ENCODE measurements at places on chromosomes 5 and 9.

- no peak for DNase-seq
Observed at GRCh38 chr9:137448602-137448962, 7.4 kb upstream of the ENTPD8 start.

- DNase-seq = peak; percentile 77
Observed at GRCh38 chr5:96876292-96876850, at the start of gene ERAP2. ERAP2 (plus strand) TSS chr5:96876500; CDS start chr5:96879686, 3,186 bp downstream.

- peak; percentile 75 for DNase-seq
Observed at GRCh38 chr5:177133096-177133852, at the start of gene NSD1. NSD1 (plus strand) TSS chr5:177133773; CDS start chr5:177135104, 1,331 bp downstream.

DNA sequence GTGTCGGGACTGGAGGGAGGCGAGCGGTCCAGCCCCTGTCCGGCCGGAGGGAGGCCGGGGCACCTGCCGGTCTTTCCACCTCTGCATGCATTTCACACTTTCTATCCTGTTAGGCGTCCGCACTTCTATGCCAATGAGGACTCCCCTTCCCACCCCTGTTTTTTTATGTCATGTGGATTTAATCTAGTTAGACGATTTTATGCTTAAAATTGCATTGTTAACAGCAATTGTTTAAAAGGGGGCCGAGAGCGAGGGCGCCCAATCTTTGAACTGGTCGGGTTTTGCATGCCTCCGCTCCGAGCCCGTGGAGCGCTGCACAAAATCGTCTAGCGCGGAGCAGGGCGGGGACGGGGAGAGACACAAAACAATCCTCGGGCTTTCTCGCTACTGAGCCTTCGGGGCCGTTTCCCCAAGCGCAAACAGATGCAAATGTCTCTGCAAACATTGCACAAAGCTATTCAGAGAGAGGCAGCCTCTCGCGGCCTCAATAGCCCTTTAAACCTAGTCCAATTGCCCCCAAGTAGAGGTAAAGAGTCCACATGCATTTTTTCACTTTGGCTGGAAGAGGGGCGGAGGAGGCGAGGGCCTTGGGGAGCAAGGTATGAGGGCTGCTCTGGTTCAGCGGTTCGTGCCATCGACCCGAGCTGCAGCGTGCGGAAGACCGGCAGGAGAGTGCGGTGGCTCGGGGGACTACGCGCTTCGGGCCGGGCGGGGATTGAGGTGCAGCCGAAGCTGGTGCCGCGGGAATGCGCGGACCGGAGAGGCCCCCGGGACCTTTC lies 37.5 kb upstream of the TIFAB start:
- no peak for DNase-seq

DNA sequence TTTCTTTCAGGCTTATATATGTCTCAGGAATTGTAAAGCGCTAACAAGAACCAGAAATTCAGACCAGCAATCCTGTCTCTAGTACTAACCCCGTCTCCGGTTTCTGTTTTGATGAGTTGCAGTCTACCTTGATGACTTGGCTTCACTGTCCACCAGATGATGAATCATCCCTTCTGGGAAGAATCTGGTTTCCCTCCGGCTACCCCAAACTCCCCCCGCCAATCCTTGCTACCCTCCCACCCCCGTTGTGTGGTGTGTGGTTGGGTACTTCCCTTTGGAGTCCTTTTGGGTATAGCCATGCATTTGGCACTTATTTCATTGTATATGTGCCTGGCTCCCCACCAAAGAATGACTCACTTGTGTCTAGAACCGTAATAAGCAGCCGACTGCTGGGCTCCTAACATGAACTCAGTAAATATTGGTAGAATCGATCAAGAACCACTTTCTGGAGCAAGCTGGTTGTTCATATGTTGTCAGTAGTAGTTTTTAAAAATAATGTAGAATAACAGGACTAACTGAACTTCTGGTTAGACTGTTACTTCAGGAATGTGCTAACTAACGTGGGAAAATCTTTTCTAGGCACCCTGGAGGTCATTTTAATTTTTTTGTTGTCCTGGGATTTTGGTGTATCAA lies 8.3 kb upstream of the TGFBI start:
- DNase-seq = peak; percentile 93

DNA sequence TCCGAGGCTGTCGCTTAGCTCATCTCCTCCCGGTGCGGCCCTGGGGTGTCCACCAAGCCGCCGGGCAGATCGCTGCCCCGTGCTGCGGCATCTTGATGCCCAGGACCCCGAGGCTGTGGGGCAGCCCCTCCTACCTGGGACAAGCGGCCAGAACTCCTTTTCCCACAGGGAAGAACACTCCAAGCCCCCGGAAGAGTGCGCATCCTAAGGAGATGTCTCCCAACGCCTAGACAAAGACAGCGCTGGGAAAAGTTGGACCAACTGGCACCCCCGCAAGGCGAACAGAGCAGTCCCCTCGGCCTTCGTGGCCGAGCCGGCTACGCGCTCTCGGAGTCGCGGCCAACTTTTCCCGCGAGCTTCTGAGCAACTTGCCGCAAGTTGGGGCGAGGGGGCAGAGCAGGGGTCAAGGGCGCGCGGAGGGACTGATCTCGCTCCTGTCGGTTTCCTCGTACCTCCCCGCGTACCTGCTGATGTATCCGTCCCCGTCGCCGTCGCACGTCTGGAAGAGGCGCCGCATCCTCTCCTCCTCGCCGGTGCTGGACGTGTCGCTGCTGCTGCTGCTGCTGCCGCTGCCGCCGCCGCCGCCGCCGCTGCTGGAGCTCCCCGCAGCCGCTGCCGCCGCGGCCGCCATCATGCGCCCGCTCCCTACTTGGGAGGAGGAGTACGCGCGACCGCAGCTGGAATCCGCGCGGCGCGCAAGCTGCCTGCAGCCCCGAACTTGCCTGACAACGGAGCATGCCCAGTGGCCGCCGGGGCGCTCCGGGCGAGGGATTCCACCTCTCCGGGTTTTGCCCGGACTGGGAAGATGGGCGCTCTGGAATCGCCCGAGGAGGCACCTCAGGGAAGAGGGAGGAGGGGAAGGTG lies at the start of gene MCC:
Gene MCC, minus strand, starts transcription at position 673 of the 864 bp plus-strand sequence.
- DNase-seq = peak; percentile 89

- DNase-seq = no peak
Observed at GRCh38 chr9:131891598-131891997, 151.7 kb upstream of the RAPGEF1 start.

DNA sequence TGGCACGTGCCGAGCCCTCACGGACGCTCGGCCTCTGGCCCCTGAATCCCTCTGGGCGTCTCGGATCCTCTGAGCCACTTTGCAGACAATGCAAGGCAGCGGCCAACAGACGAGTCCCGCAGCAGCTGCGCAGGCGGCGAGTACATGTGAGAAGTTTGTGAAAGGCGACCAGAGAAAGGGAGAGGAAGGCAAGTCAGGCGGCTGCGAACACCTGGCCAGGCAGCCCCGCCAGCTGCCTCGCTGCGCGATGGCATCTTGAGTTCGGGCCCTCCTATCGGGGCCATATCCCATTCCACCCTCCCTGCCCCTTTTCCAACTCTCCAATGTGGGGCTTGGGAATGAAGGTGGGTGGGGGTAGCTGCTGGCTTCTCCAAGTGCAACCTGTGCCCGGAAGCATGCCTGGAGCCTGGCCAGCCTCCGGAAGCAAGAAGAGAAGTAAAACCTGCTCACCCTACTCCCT lies 4.5 kb upstream of the POU4F3 start:
- no peak for DNase-seq

DNA sequence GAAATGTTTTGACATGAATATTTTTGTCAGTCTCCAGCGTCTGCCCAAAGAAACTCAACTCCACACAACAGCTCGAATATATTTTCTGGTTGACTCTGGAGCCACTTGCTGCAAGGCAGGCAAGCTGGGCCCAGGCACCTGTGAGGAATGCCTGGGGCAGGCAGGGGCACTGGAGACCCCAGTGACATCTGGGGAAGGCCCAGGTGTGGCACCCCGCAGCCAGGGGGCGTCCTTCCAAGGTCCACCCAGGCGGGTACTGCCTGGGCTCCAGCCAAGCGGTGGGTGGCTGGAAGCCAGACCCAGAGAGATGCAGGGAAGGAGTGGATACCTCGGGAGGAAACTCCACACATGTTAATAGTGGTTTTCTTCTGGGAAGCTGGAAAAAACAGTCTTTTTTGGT lies 125.9 kb downstream of the PHF2 start:
- no peak for DNase-seq

DNA sequence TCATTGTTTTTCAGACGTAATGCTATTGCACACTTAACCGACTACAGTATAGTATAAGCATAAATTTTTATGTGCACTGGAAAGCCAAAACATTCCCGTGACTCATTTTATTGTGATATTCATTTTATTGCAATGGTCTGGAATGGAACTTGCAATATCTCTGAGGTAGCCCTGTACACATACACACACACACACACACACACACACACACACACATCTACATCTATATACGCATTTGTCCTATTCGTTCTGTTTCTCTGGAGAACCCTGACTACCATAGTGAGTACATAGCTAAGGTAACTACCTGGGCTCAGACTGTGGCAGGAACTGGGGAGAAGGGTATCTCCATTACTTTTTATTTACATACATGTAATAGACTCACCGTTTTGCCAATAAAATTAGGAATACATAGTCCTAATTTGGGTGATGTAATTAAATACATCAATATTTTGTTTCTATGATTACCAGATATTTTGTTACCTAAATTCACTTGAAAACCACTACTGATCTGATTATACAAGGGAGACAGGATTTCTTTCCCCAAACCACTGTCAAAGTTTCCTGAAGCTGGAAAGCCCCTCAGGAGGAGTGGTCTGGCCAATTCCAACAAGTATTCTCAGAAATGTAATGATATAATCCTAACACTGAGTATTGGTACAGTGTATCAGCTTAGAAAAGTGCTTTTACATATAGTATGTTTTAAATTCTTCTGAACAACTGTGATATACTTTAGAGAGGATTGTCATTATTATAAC lies 74.0 kb upstream of the PLPP1 start:
- no peak for DNase-seq

GRCh38 chr5:99102073-99102697 lies 173.4 kb upstream of the CHD1 start:
- DNase-seq = no peak

DNA sequence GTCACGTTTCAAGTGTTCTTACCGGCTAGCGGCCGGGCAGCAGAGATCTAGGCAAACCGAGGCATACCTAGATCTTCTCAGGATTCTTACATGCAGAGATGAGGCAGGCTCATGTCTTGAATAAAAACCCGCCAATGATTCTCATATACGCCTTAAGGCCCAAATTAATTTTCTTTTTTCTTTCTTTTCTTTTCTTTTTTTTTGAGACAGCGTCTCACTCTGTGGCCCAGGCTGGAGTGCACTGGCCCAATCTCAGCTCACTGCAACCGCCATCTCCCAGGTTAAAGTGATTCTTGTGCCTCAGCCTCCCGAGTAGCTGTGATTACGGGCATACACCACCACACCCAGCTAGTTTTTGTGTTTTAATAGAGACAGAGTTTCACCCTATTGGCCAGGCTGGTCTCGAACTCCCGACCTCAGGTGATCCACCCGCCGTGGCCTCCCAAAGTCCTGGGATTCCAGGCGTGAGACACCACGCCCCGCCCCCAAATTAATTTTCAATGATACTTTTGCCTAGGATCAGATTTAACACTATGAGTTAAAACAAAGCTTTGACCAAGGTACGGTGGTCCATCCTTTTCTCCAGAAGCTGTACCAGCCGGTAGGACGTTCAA lies 1.5 kb downstream of the C9orf40 start:
- DNase-seq = no peak

- DNase-seq = no peak
Observed at GRCh38 chr9:127180457-127181314, 58.3 kb upstream of the ANGPTL2 start.

DNA sequence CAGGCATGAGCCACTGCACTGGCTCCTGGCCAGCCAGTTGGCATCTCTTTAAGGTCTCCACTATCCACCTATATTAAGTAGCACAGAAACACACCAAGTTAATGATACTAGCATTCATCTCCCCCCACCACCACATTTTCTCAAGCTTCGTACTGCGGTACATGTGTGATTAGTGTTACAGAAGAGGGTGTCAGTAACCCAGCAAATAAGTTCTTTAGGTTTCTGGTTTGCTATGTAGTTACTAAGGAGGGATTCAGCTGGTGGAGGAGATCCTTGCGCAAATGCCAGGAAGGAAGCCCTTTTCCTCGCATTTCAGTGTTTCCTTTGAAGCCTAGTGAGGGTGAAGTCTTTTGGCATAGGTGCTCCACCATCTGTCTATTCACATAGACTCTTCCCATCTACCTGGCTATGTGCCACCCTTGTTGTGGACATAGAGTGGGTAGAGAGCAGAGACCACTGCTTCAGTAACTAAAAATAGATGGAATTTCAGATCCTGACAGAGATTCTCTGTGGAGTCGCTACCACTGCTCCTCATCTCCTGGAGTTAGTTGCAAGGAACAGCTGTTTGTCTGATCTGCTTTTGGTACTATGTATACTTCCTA lies 16.7 kb downstream of the UBE2D2 start:
- no peak for DNase-seq

DNA sequence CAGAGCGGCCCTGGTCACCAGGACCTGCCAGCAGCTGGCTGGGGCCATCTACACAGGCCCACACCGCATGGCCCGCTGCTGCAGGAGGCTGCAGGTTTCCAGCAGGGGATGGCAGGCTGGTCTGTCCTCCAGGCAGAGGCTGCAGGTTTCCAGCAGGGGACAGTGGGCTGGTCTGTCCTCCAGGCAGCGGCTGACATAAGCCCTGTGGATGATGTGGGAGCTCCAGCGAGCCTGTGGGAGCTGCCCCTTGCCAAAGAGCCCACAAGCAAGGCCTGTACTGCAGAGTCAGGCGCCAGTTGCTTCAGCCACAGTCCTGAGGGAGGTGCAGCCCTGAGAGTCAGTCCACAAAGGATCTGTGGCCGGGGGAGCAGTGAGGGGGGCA lies 18.5 kb downstream of the TPPP start:
- DNase-seq = peak; percentile 27

DNA sequence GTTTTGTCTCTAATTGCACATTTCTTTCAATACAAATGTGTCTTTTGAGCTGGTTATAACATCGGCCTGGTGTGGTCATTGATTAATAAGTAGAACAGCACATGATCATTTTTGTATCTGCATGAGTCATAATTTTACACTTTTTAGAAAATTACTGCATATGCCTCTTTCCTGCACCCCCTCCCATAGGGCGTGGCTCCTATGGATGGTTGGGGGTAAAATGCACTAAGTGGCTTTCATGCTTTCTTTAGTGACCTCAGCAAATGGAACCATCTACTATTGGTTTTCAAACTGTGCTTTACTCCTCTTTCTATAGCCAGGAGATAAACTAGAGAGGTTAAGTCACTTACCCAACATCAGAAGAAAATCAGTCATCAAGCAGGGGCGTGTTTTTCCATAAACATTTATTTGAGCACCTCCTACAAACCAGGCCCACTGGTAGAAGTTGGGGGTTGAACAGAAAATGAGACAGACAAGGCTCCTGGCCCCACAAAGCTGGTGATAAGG lies 3.8 kb downstream of the ANXA6 start:
- DNase-seq = no peak

- no peak for DNase-seq
Observed at GRCh38 chr5:10633271-10634049, 69.6 kb downstream of the ANKRD33B start.

- no peak for DNase-seq
Observed at GRCh38 chr5:53180538-53180937, 71.0 kb upstream of the MOCS2 start.

DNA sequence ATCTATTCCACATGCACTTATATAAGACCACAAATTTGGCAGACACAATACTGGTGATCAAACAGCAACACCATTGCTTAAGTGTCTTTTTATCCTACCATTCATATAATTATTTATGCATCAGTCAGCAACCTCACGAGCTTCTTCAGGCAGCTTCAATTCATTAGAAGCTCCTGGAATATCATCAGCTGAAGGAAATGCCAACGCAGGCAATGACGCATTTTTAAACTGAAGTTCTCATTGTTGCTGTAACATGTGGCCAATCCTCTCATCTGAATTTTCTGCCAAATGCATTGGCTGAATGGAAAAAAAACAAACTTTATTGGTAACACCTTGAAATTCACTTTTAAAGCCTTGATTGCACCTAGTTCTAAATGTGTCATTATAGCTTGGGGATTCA lies 376.4 kb upstream of the RGMB start:
- no peak for DNase-seq

Data from SW480 (cell line).